SK-N-SH treated with all-trans-retinoic acid at 6 μM for 48 hours (cell line): ENCODE measurements at places on chromosomes 1 and 21.

DNA sequence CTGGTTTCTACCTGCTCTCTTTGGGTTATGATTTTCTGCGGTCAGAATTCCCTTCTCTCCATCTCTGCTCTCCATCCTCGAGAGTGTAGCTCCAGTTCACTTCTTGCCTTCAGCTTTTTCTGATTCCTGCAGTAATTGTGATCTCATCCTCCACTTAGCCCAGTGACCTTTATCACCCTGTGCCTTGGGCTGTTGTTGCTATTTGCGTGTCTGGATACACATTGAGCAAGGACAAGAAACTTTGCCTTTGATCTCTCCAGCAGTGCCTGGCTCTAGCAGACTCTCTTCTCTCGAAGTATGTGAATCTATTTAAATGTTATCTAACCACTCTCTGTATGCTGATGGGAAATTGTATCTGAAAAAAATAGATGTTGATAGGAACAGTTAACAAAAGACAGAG is 76.4 kb upstream of the MARK1 start:
- ATAC-seq, result no peak

DNA sequence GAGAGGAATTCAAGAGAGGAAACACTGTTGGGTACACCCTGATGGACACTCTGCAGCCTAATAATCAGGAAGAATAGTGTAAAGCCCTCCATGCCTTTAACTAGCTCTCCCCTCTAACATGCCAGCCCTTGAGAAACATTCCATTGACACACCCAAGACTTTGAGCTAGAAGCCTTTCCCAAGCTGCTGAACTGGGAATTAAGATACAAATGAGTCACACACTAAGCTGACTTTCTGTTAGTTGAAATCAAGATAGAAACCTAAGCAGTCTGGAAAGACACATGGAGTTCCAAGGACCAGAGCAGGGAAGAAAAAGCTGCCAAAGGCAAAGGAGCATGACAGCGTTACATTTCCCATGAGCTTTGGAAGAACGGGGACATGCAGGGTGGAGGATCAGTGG is 380.8 kb downstream of the NPHP4 start:
- ATAC-seq, result no peak

DNA sequence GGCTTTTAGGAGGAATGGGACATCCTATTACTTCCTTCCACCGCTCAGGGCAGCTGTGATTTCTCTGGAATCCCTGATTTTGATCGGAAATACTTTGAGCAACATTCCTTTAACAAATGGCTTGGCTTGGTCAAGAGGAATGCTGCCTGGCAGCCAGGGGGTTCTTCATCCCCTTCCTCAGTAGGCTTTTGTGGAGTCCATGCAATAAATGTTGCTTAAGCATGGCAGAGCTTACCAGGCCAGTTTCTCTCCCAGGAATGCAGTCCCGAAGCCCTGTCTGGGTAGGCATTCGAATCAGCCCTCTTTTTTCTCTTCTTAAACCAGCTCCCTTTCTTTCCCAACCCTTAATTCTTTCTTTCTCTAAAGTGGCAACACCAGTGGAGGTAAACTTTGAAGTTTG is 177.1 kb upstream of the KIAA0040 start:
- no peak for ATAC-seq

GRCh38 chr21:44499211-44499560 is 40.8 kb downstream of the KRTAP10-1 start:
- ATAC-seq, result no peak

- ATAC-seq, result no peak
Observed at GRCh38 chr1:231665726-231666125, 39.1 kb downstream of the DISC1 start.

DNA sequence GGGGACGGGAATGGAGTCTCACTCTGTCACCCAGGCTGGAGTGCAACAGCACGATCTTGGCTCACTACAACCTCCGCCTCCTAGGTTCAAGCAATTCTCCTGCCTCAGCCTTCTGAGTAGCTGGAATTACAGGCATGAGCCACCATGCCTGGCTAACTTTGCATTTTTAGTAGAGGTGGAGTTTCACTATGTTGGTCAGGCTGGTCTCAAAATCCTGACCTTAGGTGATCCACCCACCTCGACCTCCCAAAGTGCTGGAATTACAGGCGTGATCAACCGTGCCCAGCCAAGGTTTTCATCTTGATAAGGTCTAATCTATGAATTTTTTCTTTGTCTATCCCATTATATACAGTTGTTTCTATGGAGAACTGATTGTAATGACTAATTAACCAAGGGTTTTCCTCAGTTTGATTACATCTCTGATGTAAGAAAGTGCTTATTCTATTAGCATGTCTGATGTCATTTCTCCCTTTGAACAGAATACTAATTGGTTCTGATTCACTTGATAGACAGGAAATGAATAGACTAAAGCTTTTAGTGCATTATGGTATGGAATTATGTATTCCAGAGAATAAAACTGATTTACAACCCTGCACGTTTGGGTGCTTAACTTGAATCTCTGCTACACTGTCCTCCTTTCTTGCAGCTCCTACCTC is 11.9 kb downstream of the PACC1 start:
- ATAC-seq, result no peak

DNA sequence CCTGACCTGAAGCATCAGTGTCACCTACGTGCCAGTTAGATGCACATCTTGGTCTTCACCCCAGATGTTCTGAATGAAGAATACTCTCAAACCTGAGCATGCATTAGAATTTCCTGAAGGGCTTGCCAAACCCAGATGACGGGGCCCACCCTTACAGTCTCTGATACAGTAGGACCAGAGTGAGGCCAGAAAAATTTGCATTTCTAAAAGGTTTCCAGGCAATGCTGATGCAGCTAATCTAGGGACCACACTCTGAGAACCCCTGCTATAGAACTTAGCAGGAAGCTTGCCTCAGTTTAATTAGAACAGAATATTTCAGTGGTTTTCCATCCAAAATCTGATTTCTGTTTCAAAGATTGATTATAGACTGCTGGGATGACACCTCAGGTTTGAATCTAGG is 9.9 kb upstream of the CTBS start:
- no peak for ATAC-seq

DNA sequence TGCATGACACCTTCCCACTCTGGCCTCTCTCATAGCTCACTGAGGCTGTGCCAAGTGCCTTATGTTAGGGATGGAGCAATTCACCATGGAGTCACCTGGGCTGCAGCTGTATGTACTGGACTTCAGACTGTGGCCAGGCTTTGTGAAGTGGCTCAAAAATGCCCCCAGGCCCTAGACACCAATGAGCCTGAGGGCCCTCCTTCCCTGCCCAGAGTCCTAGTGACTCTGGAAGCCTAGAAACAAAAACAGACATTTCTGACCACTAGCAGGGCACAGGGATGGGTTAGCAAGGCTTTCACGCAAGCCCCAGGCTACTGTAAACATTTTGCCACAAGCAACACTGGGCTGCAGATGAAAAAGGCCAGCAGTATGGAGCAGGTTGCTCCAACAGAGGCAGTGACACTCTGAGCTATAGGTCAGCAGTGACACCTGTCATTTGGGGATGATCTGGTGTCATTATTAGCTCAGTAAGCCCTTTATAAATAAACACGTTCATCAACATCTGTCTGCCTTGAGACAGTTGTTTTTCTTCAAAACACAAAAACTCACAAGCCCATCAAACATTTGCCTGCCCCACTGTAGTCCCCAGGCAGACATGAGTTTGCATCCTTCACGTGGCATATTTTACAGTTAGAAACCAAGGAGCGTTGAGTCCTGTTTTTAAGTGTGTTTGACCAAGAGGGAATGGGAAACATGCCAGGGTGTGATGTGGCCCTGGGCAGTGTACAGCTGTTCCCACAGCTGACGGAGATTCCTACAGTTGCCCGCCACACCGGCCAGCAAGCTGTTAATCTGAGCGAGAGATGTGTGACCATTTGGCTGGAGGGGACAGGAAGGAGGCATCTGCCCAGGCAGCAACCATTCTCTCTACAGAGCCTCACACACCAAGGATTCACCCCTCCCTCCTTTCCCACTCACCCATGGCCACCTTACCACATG is 66.8 kb downstream of the KCNN3 start:
- ATAC-seq, result no peak

GRCh38 chr1:85404408-85404807 is 60.6 kb downstream of the DDAH1 start:
- no peak for ATAC-seq

- ATAC-seq, result no peak
Observed at GRCh38 chr1:186658999-186659398, 21.2 kb downstream of the PTGS2 start.

DNA sequence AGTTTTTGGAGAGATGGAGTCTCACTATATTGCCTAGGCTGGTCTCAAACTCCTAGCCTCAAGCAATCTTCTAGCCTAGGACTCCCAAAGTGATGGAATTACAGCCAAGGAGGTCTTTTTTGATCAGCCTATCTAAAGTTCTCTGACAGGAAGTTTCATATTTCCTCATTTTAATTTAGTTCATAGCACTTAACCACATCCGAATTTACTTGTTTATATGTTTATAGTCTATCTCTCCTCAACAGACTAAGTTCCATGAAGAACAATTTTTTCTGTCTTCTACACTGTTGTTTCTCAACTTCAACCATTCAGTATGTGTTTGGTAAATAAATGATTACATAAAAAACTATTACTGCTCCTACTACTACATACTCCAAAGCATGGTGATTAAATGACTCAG is 47.9 kb downstream of the GON4L start:
- ATAC-seq, result no peak
